ENCODE measurements at places on chromosomes 1 and 21.
A peak's percentile ranks its signal among the peaks of the same experiment; 100 is the strongest.

DNA sequence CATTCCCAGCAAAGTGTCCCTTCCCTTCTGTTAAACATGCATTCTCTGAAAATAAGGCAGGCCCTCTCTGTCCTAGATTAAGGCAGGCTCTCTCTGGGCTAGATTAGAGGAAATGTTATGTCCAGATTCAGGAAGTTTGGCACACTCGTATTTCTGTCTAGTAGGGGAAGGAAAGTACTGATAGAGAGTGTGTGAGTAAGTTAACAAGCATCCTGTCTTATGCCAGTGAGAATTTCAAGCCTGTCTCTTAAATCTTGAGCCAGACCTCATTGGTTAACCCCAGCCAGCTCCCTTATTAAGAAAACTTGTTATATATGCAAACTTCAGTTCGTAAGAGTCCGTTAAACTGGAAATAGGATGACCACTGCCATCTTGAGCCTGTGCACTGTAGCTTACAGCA is 31.6 kb downstream of the IGSF5 start:
- peak; percentile 45 for DNase-seq

DNA sequence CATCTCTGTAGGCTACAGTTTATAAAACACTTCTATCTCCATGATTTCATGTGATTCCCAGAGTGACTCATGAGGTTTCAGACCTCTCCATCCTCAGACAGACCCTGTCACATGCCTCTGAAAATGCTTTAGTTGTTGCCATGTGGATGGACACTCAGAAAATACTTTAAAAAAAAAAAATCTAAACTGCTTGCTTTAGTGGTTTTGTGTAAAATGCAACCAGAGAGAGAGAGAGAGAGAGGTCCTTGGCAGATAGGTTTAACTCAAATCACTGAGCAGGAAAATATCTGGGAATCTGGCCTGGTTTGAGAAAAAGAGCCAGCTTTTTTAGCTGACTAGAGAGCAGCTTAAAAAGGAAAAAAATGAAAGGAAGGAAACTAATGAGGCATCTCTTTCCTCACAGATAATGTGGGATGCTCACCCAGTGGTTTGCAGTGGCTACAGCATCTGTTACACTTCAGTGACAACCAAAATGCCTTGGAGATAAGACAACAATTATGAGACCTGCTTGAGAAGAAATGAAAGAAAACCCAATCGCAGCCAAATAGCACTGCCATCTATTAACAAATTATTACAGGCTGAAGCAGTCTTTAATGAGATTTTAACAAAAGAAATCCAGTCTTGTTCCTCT is 54.6 kb upstream of the SYT14 start:
- DNase-seq = peak; percentile 88

GRCh38 chr1:24914226-24915069 is 15.6 kb downstream of the RUNX3 start:
- peak; percentile 24 for DNase-seq

DNA sequence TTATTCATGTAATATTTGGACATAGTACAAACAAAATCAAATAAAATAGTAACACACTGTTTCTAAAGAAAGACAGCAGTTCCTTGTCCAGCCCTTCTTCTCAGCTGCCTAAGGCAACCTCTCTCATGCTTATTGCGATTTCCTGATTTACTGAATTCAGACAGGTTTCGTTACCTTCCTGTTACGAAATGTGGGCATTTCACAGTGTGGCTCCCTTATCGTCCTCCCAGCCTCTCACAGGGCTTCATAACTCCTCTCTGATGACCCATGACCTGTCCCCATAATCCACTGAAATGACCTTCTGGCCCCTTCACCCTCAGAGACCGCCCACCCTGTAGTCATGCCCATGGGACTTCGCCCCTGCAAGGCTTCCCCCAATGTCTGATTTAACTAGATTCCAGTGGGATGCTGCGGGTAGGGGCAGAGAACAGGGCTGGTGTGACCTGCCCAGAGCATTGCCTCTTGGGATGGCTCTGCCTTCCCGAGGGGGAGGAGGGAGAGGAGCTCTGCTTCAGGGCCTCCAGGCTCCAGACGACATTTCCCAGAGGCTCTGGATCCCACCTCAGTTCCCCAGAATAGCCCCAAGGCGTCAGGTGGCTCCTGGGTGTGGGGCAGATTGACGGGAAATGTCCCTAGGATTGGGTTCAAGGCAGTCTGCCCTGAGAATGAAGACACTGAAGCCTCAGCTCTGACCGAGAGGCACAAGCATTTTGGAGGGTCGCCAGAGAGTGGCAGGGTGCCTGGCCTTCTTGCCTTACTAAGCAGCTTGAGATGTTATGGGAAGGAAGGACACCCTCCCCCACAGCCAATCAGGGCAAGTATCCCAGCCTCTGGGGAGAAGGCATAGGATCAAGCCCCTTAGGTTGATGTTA is 20.6 kb downstream of the PADI2 start:
- peak; percentile 55 for DNase-seq

- no peak for DNase-seq
These were observed 21.7 kb upstream of the KIRREL1 start for GRCh38 chr1:157971769-157972168.
